ENCODE measurements at places on chromosomes 6 and 20.

DNA sequence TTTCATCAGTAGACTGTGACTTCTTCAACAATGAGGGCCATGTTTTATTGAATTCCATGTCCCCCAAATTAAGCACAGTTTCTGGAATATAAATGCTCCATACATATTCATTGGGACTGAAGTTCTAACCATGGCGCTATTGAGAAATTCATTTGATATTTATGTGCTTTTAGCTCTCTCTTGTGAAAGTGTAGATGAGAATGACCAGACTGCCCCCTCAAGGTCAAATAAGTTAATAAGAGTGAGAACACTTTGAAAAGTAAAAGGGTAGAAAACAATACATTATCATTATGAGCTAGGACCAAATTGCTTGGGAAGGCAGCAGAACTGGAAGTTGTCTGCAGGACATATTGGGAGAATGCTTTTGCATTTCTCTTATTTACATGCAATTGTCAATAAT, 597.9 kb downstream of the EPM2A start:
- no peak for DNase-seq

DNA sequence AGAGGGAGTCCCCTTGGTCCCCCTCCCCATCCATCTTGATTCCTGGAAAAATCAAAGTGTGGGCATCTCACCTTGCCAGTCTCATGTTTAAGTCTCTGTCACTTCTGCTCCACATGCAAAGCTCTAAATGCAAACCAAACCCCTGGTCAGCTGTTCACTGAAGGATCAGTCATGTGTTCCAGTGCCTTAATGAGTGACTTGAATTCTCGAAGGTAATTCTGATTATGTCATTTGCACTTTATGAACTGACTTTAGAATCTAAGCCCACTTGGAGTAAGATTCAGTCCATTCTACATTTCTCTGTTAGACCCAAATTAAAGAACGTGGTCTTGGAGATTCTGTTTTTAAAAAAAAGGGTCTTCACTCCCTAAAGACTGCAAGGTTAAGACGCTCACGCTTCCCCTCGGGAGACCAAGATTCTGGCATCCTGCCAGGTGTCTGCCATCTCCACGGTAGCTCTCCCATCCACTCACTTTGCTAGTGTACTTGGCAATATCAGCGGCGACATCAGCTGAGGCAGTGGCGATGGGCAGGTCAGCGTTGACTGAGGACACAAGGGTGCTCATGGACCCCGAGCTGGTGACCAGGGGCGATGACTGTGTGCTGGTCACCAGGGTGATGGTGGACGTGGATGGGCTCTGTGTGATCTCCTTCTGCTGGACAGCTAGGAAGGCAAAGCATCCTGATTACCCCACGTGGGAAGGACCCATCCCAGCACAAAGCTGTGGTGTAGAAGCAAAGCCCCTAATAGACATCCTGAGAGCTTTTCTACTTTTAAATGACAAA, 120.5 kb downstream of the ZMYND8 start:
- no peak for DNase-seq

- DNase-seq: no peak
Measured at GRCh38 chr20:44254073-44254472, 7.0 kb downstream of the GDAP1L1 start.

DNA sequence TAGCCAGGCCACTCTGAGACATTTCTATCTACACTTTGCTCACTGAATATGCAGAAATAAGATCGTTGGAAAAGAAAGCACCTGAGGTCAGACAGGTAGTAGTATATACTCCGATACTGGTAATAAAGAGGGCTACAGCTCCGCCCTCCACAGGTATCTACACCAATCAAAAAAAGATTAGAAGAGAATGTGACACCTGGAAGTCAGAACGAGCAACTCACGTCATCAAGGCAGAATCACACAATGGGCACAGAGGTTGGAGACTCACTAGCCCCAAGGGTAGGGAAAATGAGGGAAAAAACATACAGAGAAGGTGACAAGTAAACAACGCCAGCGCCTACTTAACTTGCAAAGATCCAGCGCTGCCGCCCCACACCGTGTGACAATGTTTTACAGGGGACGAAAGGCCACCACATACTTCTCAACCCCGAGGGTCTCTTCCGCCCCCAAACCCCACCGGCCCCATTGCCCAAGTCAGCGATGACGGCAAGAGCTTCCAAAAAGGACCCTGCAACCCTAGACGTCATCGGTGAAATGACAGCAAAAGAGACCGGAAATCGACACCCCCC, 653 bp downstream of the LMBRD1 start:
- DNase-seq: no peak

DNA sequence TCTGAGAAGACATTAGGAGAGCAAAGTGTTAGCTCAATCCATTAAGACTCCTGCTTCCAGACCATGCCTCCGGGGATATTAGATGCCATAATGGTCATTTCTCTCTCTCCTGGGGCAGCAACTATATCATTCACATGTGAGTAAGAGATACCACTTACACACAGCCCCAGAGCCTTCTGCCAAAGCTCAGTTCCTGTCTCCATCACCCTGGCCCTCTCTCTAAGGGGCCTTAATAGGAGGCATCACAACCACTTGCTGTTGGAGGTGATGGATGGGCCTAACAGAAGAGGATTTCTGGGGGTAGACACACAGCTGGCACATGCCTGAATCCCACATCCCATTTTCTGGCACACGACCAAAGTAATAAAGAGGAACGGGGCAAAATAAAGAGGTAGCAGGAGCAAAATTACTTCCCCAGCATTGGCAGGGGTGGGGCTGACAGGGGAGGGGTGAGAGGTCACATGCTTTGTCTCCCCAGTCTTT, 34.0 kb upstream of the VSTM2L start:
- DNase-seq: no peak

- no peak for DNase-seq
Measured at GRCh38 chr6:72413884-72414283, 208.0 kb upstream of the KCNQ5 start.

GRCh38 chr6:29424575-29424974, 9.8 kb downstream of the OR12D1 start:
- DNase-seq: no peak

- DNase-seq: no peak
Measured at GRCh38 chr20:61125076-61125475, 127.0 kb upstream of the CDH4 start.

- no peak for DNase-seq
Measured at GRCh38 chr6:108875161-108875555, 26.9 kb downstream of the ARMC2 start.

- DNase-seq: no peak
Measured at GRCh38 chr6:23213193-23213592, 643.8 kb downstream of the HDGFL1 start.

DNA sequence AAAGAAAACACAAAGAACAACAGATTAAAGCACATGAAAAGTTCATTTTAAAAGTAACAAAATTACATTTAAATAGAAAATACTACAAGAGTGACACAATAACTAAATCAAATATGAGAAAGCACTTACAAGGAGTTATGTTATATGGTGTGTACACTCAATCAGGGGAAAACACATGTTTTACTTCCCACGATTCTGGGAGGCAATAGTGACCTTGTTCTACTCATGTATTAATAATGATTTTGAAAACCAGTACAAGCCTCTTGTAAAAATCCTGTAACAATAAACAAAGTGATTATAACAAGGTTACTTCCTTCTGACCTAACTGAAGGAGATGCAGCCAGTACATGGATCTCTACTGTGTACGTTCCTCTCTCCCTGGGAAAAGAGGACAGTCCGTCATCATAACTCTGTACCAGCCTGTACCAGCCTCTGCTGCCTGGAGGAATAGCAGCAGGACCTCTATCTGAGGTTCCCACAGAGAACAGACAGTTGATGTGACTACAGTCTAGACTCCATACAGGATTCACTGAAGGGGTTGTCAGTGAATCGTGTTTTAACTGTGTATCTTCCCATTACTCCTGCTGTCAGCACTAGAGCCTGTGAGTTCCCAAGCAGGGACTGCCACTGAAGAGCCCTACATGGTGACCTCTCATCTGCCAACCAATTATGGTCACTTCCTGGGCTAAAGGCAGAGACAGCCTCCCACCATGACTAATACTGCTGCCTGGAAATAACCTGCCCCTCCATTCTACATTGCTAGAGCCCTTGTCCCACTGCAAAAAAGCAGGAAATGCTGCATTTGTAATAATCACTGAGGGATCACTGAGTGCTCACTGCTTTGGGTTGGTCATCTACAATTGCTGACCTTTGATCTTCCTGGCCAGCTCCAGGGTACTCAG, 149.7 kb downstream of the KIF16B start:
- no peak for DNase-seq

GRCh38 chr6:43741829-43742228, 28.2 kb upstream of the VEGFA start:
- no peak for DNase-seq

DNA sequence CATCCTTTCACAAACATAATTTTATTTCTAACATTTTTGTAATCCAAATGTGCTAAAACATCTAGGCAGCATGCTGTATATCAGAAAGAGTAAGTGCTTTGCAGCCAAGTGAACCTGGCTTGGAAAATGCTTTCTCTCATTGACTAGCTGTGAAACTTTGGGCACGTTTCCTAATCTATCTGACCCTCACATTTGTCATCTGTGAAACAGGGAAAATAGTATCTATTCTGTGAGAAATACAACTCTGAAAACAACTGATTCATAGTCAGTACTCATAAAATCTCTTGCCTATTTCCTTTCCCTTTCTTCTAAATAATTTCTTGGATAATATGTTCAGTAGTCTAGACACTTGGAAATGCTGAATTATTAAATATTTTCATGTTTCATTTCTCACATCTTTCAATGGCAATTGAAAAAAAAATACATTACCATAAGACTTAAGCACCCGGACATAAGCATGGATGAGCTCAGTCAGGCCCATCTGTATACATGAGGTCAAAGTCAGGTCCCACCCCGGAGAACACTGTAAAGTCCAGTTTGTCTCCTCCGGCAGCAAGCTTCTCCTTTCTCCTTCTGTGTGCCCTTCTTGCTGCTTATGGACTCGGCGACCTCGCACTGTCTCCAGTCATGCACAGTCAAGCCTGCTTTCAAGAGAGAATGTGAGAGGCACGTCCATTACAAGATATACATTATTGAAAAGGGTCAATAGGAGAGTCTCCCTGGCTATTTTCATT, 455.0 kb upstream of the SOX4 start:
- no peak for DNase-seq

GRCh38 chr6:41720262-41720620, 15.2 kb downstream of the TFEB start:
- DNase-seq: no peak

GRCh38 chr20:63612276-63612931, 14.5 kb downstream of the GMEB2 start:
- DNase-seq: no peak

DNA sequence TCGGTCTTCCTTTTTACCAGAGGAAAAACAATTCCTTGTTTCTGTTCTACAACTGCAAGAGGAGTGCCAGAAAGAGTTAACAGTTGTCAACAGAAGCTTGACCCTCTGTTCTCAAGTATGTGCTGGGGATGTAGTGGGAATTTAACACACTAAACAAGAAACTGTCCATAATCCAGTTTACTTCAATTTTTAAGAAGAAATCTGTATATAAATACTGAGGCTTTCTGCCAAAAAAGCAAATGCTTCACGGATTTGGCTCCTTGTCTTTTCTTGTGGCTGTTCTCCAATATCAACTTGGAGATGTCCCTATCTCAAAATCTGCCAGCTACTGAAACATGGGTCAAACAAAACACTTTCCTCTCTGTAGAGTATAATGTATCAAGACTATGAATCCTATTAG, 26.8 kb downstream of the REV3L start:
- DNase-seq: no peak

- DNase-seq: no peak
Measured at GRCh38 chr6:164068527-164068926, 654.0 kb downstream of the QKI start.

DNA sequence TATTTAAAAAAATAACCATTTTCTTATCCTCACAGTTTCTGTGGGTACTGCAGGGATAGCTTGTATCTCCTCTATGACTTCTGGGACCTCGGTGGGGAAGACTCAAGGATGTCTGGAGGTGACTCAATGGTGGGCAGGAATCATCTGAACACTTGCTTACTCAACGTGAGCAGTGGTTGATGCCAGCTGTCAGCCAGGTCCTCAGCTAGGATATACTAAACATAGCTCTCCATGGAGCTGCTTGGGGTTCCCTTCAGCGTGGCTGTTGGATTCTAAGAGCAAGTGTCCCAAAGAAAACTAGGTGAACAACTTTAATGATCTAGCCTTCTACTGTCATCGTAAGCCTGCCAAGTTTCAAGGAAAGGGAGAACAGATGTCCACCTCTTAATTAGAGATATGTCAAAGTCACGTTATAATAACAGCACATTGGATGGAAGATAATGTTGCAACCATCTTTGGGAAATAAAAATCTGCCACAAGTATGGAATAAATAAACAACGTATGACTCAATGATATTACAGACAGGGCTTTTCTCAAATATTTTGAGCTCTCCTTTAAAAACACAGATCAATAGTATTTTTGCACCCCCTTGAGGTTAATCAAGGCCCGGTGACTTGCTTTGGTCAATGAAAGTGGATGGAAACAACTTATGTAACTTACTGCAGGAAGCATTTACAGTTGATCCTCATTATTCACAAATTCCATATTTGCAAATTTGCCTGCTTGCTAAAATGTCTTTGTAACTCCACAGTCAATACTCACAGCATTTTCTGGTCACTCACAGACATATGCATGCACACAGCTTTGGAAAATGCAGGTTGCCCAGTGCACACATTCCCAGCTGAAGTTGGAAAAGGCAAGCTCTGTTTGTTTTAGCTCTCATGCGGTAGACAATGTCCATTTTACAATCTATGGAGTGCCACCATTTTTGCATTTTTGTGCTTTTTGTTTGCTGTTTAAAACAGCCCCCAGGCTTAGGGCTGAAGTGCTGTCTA, 6.6 kb upstream of the HEBP2 start:
- no peak for DNase-seq

GRCh38 chr6:128569732-128570679, 49.6 kb upstream of the PTPRK start:
- peak; percentile 94 for DNase-seq

DNA sequence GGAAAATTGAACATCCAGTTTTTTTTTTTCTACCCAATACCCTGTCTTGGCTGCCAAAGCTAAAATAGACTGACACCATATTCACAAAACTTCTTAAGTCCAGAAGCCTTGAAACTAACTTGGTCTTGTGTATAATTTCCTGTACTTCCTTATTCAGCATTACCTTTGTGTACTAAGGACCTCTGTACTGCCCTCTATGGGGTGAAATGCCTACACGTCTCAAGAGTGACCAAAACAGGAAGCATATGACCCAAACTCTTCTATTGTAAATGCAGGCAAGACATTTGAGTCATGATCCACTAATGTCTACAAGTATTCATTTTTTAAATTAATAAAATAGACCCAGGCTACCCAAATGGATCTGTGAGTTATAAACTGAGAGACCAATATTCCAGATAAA, 50.4 kb downstream of the HMGCLL1 start:
- DNase-seq: peak; percentile 11

DNA sequence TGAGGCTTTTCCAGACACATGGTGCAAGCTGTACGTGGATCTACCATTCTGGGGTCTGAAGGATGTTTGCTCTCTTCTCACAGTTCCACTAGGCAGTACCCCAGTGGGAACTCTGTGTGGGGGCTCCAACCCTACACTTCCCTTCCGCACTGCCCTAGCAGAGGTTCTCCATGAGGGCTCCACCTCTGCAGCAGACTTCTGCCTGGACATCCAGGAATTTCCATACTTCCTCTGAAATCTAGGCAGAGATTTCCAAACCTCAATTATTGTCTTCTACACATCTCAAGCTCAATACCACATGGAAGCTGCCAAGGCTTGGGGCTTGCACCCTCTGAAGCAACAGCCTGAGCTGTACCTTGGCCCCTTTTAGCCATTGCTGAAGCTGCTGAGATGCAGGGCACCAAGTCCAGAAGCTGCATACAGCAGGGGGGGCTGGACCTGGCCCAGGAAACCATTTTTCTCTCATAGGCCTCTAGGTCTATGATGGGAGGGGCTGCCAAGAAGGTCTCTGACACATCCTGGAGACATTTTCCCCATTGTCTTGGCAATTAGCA, 11.6 kb downstream of the PDSS2 start:
- no peak for DNase-seq

Measured in HS-5 (cell line).